ENCODE measurements at places on chromosomes 7 and 10.

DNA sequence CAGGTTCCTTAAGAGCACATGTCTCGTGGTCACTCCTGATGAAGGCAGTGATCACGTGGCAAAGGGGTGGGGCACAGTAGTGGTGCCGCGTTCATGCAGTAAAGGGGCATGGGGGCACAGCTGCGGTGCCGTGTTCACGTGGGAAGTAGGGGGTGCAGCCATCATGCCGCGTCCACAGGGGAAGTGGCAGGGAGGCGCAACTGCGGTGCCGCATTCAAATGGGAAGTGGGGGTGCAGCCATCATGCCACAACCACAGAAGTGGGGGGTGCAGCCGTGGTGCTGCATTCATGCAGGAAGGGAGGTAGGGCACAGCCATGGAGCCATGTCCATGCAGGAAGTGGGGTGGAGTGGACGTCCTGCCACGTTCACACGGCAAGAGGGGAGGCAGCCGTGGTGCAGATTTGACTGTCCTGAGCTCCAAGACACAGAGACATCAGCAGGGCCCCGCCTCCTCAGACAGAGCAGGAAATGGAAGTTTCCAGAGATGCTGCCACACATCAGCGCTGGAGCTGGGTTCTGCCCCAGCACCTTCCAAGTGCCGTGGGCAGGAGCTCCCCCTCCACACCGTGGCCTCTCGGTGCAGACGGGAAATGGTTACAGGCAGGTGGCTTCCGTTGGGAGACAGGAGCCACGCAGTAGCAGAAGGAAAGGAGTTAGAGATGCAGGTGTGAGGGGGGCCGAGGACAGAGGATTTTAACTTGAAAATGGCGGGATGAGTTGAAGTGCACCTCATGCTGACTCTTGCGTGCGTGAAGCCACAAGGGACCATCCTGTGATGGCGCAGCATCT lies 95.0 kb upstream of the DDC start:
- DNase-seq, result no peak

GRCh38 chr7:108002726-108003598 lies at the start of gene LAMB1:
LAMB1 (minus strand) TSS chr7:108003161; CDS start chr7:108002885, 276 bp downstream.
- DNase-seq, result peak; percentile 55

GRCh38 chr10:17616403-17617030 lies 657 bp downstream of the HACD1 start:
- peak; percentile 21 for DNase-seq

DNA sequence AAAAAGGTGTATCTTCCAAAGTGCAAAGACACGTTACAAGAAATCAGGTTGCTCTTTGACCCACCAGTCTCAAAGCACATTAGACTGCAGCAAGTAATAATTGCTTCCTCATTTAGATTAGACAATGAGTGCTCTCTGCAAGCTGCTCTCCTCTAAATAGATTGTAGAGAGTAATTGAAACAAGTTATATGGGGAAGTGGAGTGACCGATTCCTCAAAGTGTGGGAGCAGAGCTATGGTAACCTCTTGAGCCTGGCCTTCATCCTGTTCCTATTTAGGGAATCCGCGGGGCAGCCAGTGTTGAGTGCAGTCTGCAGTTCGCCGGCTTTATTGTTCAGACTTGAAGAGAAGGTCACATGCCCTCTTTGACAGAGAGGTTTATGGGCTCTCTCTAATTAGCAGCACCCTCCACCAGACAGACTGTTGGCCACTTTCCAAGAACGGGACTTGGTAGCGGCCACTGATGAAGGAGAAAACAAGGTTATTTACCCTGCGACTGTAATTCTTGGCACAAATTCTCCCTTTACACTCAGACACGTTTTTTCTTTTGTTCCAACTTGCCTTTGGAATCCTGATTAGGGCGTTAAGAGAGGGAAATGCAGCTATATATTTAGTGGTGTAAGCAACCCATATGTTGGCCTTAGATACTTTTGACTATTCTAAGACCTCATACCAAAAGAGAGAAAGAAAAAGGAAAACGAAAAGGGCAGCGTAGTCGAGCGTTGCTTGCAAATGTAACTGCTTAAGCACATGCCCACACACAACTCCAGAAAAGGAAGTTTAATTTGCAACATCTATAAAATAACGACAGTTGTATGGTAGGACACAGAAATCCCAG lies 107.5 kb downstream of the REEP3 start:
- DNase-seq, result peak; percentile 21

DNA sequence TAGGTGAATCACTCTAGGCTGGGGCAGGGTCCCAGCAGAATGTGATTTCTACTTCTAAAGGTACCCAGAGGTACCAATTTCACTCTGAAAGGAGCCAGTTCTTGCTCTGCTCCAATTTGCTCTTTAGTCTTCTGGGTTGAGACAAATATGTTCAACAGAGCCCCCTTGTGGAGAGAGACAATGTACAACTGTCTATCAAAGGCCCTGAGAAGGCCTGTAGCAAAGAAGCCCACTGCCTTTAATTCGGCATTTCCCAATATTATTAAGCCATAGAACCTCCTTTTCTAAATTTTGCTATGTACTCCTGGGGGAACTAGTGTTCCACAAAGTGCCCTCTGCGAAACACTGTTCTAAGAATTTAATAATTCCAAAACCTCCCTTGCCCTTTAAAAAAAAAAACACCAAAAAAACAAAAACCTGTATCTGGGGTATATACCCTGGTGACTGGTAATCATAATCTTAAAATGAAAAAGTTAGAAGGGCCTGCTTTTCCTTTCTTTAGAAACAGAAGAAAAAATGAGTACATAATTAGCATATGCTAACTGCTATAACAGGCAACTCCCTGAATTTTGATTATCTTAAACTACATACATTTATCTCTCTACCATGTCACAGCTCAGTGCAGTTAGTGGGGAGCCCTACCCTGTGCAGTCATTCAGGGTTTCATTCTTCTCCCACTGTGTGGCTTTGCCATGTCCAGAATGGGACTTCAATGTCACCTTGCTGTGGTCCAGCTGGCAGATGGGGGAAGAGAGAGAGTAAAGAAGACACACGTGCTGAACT lies 160.9 kb upstream of the BMPER start:
- no peak for DNase-seq

GRCh38 chr7:41911792-41912191 lies 208.9 kb upstream of the INHBA start:
- no peak for DNase-seq

DNA sequence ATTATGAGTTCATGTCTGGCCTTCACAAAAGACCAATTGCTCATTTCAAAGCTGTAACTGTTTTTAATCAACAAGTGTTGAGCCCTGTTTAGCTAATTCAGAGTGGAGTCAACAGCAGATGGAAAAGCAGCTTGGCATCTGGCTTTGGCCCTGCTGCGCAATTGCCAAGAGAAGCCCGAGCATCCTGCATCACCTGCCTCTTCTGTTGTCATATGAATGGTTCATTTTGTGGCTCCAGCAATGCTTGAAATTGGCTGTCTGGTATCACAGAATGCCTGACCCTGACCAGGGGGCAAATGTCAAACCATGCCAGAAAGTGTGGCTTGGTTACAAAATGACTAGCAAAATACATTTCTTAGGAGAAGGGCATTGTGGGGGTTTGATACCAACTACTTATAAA lies 296.5 kb upstream of the PHF14 start:
- no peak for DNase-seq

DNA sequence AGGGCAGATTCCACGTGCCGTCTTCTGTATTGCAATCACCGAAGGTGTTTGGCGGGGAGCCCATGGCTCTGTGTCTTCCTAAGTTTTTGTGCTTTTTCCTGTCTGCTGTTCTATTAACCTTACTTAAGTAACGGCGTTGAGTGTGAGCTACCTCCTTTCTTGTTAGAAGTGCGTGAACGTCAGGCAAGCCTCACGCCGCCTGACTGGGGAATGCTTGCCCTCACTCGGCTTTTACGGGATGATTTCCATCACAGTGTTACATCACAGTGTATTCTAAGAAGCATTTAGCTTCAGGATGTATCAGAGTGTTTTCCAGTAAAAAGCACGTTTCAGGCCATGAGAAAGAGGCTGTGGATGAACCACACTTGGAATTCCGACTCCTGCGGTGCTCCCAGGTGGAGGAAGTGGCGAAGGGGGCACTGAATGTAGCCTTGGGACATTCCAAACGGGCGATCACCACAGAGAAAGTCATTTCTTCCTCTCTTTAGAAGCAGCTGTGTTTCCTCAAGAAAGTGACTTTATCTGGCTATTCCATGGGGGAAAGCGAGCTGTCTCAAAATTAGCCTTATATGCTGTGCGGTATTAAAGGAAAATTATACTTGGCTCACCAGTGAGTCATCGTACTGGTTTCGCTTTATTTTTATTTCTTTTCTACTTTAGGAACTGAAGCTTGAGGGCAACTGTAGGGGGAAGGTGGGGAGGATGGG lies 290.7 kb downstream of the KLF6 start:
- DNase-seq, result no peak

DNA sequence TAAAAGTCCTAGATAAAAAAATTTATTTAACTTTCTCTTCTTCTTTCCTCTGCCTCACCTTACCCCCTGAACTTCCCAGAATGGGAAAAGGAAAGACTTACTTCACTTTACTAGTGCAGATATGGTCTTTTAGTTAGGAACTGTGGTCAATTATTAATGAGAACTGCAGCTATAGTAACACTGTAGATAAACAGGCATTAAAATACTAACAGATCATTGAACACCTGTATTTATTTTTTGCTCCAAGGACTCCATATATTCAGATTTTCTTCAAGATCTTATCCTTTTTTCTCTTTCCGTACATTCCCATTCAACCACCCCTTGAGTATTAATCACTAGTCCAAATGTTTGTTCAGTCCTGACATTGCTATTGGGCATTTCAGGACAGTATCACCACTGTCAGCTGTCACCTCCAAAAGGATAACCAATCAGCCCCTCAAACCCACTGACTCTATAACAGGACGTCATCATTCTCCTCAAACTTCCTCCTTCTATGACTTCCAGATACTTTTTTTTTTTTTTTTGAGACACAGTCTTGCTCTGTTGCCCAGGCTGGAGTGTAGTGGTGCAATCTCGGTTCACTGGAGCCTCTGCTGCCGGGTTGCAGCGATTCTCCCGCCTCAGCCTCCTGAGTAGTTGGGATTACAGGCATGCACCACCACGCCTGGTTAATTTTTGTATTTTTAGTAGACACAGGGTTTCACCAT lies 4.2 kb downstream of the CPVL start:
- no peak for DNase-seq

- DNase-seq, result no peak
These were observed 139.4 kb upstream of the AKR1E2 start for GRCh38 chr10:4686644-4686996.

DNA sequence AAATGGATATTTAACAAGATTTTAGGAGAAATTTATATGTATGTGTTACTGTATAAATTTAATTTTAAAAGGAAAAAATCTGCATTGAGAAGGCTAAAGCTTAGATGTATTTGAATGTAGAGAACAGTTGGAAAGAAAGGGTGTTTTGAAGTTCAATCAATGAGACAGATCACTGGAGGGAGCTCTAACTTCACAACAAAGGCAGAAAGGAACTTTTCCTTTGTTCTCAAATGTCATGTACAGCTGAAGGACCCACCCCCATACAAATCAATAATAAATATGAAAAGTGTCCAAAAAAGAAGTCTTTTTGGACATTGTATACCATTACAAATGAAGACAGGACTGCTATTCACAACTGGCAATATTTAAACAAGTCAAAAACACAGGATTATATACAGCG lies 403.4 kb downstream of the DNAJB9 start:
- no peak for DNase-seq

GRCh38 chr7:22447762-22448161 lies 52.2 kb downstream of the STEAP1B start:
- no peak for DNase-seq

- DNase-seq, result no peak
These were observed 4.1 kb downstream of the ZNF680 start for GRCh38 chr7:64558781-64559180.

DNA sequence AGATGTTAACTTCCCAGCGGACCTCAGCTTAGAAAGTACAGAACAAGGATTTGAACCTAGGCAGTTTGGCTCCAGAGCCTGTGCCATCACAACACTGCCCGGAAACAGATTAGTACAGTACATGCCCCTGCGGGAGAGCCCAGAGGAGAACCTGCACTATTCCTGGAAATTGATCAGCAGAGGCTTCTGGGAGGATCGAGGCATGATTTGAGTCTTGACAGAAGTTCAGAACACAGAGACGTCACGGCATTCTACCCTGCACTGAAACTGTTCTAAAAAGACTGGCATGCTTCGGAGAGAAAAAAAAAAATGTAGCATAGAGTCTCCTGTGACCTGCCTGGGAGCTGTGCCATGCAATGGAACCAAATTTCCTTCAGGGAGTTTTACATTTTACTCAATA lies 9.2 kb upstream of the IL6 start:
- no peak for DNase-seq

DNA sequence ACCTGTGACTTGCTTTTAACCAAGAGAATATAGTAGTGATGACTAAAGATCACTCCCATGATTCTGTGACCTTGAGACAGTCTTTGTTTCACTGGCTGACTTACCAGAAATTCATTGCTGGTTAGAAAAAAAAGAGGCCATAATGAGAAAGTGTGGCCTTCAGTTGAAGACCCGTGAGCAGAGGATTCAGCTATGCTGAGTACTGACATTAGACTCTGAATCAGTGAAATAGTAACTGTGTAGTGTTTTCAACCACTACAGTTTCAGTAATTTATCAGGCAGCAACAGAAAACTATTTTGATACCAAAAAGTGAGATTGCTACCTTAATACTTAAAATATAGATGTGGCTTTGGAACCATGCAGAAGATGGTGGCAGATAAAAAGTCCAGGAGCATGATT lies 298.0 kb upstream of the KCND2 start:
- DNase-seq, result no peak

DNA sequence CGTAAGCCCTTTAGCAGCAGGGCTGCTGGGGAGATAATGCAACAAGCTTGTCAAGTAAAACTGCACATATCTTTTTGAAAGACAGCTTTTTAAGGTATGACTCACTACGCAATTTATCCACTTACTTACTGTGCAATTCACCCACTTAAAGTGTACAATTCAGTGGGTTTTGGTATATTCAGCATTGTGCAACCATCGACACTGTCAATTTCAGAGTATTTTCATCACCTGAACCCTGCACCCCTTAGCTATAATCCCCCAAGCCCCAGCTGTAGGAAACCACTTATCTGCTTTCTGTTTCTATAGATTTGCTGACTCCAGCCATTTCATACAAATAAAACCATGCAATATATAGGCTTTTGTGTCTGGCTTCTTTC lies 168.0 kb downstream of the PTPN20 start:
- no peak for DNase-seq

DNA sequence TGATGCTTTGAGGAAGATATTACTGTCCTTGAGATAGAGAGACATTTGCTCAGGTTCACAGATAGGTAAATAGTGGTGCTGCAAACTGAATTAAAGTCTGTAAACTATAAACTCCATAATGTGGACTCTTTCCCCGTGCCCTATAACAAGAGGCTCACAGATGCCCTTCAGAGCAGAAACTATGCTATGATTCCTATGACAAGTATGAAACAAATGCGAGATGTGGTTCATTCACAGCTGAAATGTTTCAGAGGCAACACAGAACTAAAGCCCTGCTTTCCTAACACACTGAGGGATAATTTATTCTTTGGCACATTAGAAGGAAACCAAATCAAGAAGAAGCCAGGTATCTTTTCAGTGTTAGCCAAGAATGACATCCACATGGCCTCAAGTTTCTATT lies 13.4 kb downstream of the CHUK start:
- no peak for DNase-seq

- DNase-seq, result no peak
These were observed 12.2 kb downstream of the KCNMA1 start for GRCh38 chr10:77625379-77625778.

- no peak for DNase-seq
These were observed 28.3 kb downstream of the POLR3A start for GRCh38 chr10:78000956-78001472.

GRCh38 chr7:51062222-51062987 lies 254.2 kb downstream of the COBL start:
- DNase-seq, result no peak
